ENCODE measurements at places on chromosomes 13 and 19. TPM values are rescaled to one million over a fixed set of nuclear protein-coding genes. Genes with fewer than 3 reads are reported as not detected.
A peak's percentile ranks its signal among the peaks of the same experiment; 100 is the strongest.

DNA sequence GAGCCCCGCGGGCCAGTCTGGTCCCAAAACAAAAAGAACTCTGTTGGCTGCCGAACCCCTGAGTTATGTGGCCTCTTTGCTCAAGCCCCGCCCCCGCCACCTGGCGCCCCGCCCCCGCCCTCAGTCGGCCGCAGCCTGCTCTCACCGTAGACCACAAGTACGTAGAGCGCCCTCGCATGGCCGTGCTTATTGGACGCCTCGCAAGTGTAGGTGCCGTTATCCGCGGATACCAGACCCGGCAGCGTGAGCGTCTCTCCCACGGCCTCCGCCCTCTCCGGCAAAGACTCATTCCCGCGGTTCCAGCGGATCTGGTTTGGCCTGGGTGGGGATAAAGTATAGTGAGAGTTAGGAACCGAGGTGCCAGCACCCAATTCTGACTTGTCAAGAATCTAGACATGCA lies 5.5 kb upstream of the ZNF428 start:
- DNase-seq, result peak; percentile 34

Gene MTIF3
- 26.0 TPM for total RNA-seq

DNA sequence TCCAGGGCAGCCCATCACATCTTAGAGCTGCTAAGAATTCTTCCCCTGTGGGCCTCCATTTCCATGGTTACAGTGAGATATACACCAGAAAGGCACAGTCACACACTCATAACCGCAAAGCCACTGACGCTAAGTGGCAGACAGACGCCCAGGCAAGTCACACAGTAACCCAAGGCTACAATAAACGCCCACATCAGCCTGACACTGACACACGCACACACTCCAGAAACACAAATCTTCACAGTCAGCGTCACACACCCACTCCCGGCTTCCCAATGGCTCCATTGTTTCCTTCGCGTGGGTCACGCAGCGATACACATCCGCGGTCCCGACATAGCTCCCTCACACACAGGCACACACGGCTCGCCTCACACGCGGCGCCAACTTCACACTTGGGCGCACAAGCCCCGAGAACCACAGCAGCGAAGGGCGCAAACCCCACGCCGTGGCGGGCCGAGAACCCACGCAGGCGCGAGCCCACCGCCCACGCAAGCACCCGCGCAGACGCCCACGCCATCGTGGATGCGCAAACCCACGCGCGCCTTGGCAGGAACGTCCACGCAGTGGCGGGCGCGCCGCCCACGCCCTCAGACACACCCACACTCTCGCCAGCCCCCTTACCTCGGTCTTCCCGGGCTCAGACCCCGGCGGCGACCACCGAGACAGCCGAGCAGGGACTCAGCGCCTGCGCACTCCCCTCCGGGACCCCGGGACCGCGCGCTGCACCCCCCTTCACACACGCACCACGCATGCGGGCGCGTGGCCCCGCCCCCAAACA lies at the start of gene ZNF667:
TSS of gene ZNF667 (minus strand) at position 695 of the 778 bp plus-strand sequence. CDS start 14,975 bp downstream, outside the sequence.
- DNase-seq, result peak; percentile 5

DNA sequence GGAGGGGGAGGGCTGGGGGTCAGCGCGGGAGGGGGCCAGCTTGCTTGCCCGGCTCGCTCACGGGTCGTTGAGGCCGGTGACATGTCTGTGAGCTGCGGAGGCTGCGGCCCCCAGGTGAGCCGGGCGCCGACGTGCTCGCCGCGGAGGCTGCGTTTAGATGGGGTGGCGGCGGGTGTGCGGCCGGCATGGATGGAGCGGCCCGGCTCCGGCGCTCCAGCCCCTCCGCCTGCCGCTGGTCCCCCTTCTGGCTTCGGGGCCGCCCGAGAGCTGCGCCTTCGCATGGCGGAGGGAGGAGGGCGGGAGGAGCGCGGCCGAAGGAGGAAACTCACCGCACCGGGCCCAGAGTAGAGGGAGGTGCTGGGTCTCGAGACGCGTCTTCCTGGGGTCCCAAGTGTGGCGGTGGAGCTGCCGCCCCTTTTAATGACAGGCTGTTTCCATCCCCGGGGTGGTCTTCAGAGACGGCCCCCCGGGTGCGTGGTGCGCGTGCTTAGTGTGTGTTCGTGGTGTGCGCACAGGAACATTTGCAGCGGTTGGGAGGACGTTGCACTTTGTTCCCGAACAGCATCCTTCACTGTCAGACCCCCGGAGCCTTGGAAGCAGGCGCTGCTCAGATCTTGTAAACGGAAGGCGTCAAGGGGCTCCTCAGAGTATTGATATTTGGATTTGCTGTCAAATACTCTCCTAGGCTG lies at the start of gene AKAP11:
TSS of gene AKAP11 (plus strand) at position 38 of the 689 bp plus-strand sequence. CDS start 14,197 bp downstream, outside the sequence.
- DNase-seq, result peak; percentile 31

DNA sequence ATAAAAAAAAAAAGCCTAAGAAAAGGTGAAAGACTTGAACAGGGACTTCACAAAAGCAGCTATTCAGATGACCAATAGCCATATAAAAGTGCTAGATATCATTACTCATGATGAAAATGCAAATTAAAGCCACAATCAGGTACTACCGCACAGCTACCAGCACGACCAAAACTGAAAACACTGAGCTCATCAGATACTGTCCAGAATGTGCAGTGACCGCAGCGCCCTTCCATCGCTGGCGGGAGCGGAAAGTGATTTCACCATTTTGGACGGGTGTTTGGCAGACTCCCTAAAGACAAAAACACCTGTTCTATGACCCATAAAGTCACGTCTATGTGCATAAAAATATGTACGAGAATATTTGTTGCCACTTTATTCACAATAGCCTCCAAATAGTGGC lies 60.7 kb downstream of the SLC6A16 start:
- DNase-seq, result no peak

- DNase-seq, result no peak
Observed at GRCh38 chr13:23289917-23290357, 109.2 kb downstream of the SGCG start.

- DNase-seq, result no peak
Observed at GRCh38 chr13:71039440-71039839, 827.6 kb downstream of the DACH1 start.

Gene KIR2DL1
- total RNA-seq, result not detected

DNA sequence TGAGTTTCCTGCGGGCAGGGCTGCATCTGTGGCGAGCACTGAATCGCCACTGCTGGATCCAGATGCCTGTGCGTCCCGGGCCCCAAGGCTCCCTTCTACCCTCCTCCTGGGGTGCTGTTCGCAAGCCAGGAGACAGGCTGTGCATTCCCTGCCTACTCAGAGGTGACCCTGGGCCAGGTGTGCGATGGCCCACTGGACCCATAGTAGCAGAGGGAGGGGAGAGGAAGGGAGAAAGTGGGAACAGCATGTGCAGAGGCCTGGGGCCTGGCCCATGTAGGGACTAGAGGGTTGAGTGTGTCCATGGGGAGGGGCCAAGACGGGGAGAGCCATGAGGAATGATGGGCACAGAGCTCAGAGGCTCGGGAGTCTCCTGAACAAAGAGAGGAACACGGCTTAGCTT lies 27.3 kb downstream of the CARM1 start:
- DNase-seq, result no peak

All from body of pancreas (tissue), 4 donors.